ENCODE measurements at places on chromosomes 6 and 20.

DNA sequence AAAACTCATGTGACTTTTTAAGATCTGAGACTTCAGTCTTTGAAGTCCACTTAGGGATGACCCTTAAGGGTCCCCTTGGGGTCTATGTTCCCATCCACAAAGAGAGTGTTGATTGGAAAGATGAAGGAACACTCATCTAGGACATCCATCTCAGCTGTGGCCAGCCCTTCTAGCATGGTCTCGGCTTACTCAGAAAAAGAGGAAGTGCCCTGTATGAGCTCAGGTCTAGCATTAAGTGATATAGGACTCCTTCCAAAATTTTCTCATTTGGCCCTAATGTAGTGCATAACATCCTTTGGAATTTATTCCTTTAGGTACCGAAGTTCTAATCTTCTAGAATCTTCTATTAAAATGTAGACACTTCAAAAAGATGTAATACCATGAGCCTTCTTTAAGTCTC is 77.4 kb downstream of the NDUFAF5 start:
- no peak for DNase-seq

DNA sequence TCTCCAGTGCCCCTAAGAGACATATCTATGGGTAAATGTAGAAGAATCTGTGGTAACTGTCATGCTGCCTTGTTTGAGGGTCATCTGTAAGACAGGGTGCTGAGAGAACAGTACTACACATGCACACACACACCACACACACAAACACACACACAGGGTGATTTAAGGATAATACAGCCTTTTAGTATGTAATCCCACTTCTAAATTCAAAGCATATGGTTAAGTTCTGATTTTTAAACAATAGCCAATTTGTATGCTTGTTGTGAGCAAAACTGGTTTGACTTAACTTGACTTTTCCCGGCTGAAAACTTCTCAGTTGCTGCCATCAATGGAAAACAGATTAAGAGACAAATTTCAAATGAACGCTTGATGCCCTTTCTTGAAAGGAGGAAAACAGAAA is 241.8 kb downstream of the ADGRG6 start:
- DNase-seq, result no peak

GRCh38 chr20:45970646-45971424 is 1.2 kb downstream of the ZNF335 start:
- DNase-seq, result no peak

DNA sequence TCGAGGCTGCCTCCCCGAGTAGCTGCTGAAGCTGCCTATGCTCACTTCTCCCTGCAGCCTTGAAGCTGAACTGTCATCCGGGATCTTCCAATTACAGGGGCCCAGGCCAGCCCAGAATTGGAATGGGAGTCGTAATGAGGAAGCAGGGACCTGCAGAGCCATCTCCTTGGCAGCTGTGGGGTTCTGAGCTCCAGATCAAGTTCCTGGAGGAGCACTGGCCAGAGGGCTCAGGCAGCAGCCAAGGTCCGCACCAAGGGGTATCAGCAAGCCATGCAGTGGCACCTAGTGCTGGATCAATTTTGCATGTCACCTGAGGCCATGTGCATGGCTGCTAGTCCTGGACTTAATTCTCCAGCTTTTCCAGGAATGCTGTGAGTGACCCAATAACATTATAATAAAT is 163.2 kb upstream of the TSHZ2 start:
- DNase-seq, result no peak

- no peak for DNase-seq
Observed at GRCh38 chr6:45569210-45569945, 191.6 kb upstream of the SUPT3H start.

Data from activated effector memory CD4-positive, alpha-beta T cell treated with Interleukin-2 at 50 U/mL for 16 hours (primary cell).